ENCODE measurements at places on chromosomes 2 and 18.

DNA sequence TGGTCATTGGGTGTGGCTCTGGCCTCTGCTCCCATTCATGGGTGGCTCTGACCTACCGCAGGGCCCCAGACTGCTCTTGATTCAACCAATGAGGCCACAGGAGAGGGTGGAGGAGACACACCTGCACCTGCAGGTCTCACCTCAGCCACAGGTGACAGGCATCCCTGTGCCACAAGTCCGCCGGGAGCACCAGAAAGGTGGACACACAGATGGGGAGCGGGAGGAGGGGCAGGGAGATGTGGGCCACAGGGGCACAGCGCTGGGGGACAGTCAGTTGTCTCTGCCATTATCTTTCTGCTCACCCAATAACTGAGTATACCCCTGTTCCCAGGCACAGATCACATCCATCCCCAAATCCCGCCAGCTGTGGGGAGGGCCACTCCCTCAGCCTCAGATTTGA, 189.1 kb upstream of the SALL3 start:
- DNase-seq = no peak

DNA sequence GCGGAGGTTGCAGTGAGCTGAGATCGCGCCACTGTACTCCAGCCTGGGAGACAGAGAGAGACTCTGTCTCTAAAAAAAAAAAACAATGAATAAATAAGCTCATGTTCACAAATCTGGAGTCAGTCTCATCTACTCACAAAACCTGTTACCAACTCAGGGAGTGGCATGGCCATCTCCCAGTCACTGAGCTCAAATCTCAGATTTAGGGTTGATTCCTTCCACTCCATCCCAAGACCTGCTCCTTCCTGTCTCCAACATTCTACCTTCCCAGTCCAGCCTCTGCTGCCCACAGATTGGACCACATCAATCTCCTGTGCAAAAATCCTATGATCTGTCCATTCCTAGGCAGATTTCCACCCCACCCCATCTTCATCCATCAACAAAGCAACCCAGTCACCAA, 1.6 kb downstream of the STAT1 start:
- no peak for DNase-seq

- DNase-seq = peak; percentile 47
Measured at GRCh38 chr2:60553495-60554073, at the start of gene BCL11A. BCL11A (minus strand) TSS chr2:60553654; CDS start chr2:60553270, 384 bp downstream.

GRCh38 chr2:33317369-33318007, 159.0 kb upstream of the RASGRP3 start:
- no peak for DNase-seq

GRCh38 chr2:112339986-112340385, 64.6 kb downstream of the ZC3H6 start:
- no peak for DNase-seq

DNA sequence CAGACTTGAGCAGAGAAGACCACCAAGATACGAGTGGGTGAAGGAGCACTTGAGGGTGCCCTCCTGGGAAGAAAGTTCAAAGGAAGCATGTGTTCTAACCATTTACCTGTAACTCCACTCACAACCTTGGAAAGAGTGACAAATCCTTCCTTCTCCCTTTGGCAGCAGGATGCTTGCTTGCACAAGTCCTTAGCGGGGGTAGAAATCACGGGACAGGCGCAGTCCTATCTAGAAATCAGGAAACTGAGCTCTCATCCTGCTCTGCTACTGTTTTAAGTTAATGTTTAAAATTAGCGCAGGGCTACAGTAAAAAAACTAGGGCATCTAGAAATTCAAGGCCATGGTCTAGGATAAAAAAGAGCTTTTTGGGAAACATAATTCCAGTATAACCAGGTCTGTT, 100.9 kb upstream of the PTPRM start:
- no peak for DNase-seq

- no peak for DNase-seq
Measured at GRCh38 chr2:120303177-120303576, 42.8 kb upstream of the INHBB start.

GRCh38 chr2:105756435-105756834, 11.7 kb downstream of the NCK2 start:
- no peak for DNase-seq

DNA sequence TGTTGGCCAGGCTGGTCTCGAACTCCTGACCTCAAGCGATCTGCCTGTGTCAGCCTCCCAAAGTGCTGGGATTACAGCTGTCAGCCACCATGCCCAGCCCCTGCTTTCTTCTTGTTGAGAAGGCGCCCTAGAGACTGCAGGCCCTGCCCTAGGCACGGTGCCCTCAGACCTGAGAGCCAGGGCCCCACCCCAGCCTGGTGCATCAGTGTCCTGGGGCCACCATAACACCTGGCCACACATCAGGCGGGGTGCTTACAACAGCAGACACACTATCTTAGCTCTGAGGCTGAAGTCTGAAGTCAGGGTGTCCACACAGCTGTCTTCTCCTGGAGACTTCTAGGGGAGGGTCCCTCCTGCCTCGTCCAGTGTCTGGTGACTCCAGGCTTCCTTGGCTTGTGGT, 120.6 kb downstream of the NDUFA10 start:
- no peak for DNase-seq

DNA sequence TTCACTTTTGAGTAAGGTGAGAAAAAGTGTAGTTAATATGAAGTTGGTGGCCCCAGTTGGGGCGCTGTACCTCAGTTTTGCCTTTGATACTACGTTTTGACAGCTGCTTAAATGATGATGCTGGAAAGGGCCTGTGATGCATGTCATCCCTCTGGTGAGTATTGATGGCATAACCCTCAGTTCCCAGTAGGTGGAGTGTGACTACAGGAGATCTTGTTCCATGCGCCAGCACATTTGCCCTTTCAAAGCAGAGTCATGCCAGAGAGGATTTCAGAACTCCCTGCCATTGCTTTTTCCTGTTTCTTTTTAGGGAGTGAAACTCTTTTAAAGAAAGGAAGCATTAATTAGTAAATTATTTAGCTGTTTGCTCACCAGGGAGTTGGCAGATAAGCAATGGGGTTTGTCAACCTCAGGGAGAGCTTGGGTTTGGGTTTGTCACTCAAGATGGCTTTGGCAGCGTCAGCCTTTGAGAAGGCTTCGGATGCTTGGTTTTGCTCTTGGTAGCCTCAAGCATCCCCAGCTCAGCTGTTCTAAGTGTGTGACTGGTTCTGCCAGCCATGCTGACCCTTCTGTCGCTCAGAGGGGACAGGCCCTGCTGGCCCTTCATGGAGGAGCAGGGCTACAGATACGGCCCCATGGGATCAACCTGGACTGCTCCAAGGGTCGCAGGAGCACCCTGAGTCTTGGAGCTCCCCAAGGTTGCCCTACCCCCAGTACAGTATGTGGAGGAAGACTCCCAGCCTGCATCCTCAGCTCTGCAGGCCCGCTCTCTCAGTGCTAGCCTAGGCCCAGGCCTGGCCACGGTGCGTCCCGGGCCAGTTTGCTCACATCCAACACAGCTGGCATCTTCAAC, 29.1 kb downstream of the ARMC9 start:
- DNase-seq = peak; percentile 55

DNA sequence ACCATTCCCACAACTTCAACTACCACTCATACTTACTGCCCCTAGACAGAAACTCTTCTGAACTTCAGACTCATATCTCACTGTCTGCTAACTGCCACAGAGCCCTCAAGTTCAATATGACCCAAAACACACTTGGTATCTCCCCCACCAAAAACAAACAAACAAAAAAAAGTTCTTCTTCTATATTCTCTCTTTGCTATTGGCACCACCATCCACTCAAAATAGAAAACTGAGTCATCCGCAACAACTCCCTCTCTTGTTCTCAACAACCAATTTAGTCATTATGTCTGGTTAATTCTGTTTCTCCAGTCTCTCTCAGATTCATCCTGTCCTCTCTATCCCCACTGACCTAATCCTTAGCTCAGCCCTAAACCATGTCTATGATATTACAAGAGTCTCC, 7.2 kb upstream of the DCTN1 start:
- DNase-seq = no peak

DNA sequence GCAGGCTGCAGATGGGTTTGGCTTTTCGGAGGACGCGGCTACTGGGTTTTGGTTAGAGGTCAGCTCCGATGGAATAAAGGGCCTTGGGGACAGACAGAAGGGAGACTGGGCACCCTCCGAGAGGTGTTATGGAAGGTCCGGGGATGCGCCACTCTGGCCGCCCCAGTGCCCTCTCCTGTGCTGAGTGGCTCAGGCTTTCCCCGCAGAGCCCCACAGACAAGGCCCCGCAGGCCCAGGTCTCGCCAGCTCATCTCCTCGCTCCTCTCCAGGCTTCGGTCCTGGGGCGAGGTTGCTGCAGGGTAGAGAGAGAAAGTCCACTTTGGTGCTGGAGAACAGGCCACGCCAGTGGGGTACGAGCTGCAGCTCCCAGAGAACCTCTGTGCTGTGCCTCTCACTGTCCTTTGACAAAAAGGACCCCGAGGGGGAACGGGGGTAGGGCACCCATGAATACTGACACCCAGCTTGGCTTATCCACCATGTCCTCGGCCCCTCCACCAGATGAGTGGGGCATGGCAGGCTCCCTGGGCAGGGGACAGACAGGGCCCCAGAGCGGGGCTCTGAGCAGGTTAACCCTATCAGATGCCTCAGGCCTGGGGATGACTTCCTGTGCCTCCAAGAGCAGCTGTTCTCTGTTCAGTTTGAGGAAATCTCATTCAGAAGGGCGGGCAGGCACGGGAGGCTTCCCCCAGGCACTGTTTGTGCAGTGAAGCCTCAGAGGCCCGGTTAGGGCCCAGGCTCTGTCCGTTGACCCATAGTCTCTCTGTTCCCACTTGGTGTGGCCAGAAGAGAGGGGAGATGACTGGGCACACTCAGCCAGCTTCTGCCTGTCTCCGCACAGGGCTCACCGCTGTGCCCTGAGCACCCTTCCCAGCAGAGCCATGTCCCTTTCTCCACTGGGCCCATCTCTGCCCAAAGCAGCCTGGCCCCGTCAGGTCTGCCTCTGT, 15.7 kb upstream of the CNNM3 start:
- no peak for DNase-seq

DNA sequence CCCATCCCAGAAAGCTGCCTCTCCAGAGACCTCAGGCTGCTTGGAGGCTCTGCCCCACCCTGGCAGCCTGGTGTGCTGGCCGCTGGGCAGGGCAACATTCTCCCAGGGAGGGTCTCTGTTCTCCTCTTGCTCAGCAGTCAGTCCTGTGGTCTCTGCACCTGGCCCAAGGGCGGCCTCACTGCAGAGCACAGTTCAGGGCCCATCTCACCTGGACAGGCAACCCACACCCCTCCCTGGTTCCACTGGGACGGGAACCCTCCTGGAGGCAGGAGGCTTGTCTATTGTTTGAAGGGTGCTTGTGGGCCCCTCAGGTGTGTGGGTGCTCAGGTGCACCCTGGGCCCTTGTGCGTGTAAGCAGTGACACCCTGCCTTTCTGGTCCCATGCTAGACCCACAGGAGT, 67.2 kb upstream of the OTOS start:
- no peak for DNase-seq

GRCh38 chr2:106536490-106536889, 49.3 kb downstream of the CD8B2 start:
- DNase-seq = no peak
